ENCODE measurements at places on chromosomes 12 and 14.
A peak's percentile ranks its signal among the peaks of the same experiment; 100 is the strongest.

DNA sequence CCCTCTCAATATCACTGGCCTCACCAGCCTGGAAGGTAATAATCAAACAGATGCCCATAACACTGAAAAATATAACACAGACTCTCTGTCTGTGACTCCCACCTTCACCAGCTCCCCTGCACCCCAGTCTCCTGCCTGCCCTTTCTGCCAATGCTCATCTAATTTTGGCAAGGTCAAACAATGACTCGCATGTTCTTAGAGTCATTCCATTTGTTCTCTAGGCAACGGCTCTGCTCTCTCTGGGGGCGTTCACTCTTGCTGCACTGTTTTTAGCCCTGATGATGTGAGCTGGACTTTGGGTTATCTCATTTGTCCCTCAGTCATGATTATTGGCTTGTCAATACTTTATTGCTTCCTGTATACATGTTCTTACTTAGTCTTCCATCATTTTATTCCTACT lies 691.8 kb downstream of the FLRT2 start:
- H3K36me3 ChIP-seq, result no peaks in the 10 kb centered on the region
- DNase-seq, result no peak
- H3K4me1 ChIP-seq, result no peaks in the 10 kb centered on the region

DNA sequence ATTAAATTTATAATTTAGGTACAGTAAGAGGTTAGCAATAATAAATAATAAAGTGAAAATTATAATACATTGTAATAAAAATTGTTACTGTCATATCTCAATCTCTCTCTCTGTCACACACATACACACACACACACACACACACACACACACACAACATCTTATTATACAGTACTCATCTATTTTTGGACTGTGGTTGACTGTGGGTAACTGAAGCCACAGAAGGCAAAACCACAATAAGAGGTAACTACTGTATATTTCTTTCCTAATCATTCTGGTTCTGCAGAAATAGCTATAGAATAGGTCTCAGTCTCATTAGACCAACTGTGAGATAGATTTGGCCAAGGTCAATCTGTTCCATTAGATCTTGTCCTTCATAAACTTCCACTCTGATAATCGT lies 33.1 kb upstream of the PTPRO start:
- H3K4me1 ChIP-seq, result peaks cover 4% of the 10 kb centered on the region
- DNase-seq, result no peak
- no peak overlapping the region for H3K27ac ChIP-seq
- H3K36me3 ChIP-seq, result no peaks in the 10 kb centered on the region
- peaks cover 5% of the 10 kb centered on the region for H3K27me3 ChIP-seq

DNA sequence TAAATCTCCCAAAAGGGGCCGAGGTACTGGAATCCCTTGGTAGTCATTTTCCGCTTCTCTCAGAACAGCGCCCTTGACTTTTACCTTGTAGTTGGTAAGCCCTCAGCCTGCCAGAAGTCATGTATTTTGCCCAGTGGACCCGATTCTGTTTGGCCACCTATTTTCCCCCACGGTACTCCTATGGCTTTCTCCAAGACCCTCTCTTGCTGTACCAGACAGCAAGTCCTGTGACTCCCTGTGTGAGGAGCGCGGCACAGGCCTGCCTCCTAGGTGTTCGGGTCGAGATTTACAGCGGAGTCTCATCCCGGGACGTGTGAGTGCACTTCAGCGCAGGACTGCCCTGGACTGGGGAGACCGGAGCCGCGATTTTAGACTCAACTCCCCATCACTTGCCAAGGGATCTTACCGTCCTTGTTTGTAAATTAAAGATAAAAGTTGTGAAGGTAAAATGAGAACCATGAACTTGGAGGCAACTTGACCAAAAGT lies 1.1 kb upstream of the MBD6 start:
- H3K27ac ChIP-seq, result peak overlapping the region; percentile 100
- H3K4me3 ChIP-seq, result peak overlapping the region; percentile 94
- H3K27me3 ChIP-seq, result no peaks in the 10 kb centered on the region
- H3K4me1 ChIP-seq, result peaks cover 55% of the 10 kb centered on the region

- no peak overlapping the region for H3K4me3 ChIP-seq
- H3K27ac ChIP-seq, result peak overlapping the region; percentile 63
- peak; percentile 58 for DNase-seq
- peaks cover 69% of the 10 kb centered on the region for H3K4me1 ChIP-seq
- H3K27me3 ChIP-seq, result peaks cover 2% of the 10 kb centered on the region
Observed at GRCh38 chr14:51850651-51851050, 9.8 kb upstream of the GNG2 start.

DNA sequence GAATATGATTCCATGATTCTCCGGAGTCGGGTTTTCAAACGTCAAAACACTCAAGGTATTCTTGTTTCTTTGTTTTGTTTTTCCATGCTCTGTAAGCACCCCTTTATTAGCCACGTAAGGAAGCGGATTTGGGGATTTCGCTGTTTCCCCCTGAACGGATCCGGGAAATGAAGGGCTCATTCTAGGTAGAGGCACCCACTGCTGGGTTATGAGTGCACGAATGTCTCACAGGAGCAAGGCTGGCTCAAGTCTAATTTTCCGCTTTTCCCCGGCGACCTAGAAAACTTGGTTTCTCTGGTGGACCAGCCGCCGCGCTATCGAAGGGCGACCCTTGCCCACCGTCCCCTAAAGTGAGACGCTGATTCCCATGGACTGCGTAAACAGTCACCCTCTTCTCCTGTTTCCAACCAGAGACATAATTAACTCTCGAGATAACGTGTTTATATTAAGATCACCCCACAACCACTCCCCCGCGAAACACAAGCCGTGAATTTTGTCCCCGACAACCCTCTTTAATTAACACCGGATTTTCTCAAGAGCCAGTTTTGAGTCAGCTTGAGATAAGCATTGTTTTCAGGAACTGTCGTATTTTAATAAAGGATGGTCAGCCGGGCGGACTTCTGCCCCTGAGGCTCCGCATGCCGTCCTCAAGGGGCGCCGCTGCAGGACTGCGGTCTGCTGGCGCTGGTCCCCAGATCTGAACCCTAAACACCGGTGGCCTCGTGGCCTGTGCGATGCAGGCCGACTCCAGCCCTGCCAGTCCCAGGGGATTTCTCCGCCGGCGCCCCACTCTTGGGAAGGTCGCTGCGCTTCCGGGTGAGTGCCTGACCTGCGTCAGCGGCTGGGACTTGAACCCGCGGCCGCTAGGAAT lies 515 bp upstream of the ABCC9 start:
- H3K27me3 ChIP-seq, result peaks cover 50% of the 10 kb centered on the region
- H3K36me3 ChIP-seq, result peaks cover 1% of the 10 kb centered on the region
- peak overlapping the region; percentile 22 for H3K4me3 ChIP-seq
- no peak for DNase-seq

DNA sequence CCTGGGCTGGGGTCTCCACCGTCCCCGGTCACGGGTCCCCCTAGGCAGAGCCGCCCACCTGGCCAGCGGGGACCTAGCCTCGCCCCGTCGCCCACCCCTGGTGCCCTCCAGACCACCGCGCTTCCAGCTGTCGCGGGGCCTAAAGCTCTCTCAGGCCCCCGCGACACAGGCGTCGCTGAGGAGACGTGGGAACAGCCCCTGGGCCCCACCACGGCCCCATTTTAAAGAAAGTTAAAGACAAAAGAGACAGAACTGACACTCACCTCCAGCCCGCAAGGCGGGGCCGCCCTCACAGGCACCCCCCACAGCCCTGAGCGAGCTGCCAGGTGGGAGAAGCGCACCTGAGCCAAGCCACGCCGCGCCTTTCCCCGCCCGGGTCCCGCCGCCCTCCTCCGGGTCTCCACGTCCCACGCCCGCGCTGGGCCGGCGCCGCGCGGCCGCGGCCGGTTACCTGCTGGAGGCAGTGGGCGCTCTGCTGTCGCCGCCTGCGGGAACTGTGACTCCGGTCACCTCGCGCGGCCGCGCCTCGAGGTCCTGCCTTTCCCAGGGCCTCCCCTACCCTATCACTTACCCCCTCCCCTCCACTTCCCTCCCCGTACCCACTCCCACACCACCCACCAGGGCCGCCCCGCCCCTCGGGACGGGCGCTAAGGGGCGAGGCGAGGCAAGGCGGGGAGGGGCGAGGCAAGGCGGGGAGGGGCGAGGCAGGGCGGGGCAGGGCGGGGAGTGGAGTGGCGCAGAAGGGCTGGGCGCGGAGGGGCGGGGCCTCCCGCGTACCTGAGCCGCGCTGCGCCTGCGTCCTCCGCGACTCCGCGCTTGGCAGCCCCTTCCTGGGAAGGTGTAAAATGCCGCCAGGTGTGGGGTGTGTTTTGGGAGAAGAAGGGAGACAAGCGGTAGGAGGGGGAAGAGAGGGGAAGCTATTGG lies 31.2 kb downstream of the TC2N start:
- no peaks in the 10 kb centered on the region for H3K36me3 ChIP-seq
- H3K4me3 ChIP-seq, result peak overlapping the region; percentile 87
- no peaks in the 10 kb centered on the region for H3K27me3 ChIP-seq
- peak overlapping the region; percentile 79 for H3K27ac ChIP-seq

DNA sequence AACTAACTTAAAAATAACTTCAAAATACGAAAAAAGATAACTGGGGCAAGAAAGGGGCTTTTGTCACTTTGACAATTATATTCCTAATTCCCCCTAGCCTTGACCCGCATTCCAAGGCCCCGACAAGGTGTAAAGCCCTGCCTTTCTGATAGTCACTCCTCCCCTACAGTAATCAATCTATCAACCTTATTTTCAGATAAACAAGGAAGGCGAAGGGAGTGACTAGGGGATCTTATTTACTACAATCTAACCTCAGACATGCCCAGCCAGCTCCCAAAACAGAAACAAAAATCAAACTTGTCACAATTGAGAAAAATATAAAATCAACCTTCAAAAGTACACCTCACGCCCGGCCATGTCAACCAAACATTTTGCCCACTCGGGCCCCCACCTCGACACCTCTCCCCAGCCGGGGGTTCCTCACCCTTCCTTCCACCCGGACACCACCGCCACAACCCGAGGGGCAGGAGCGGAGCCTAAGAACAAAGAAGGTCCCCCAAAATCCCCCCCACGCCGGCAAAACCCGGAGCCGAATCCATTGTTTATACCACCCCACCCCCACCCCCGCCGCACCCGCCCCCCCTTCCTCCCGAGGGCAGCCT lies 562 bp downstream of the ZFYVE1 start:
- no peak overlapping the region for H3K27ac ChIP-seq
- peaks cover 16% of the 10 kb centered on the region for H3K36me3 ChIP-seq
- no peaks in the 10 kb centered on the region for H3K27me3 ChIP-seq

- H3K27ac ChIP-seq, result no peak overlapping the region
- H3K36me3 ChIP-seq, result no peaks in the 10 kb centered on the region
- no peak for DNase-seq
- peaks cover 7% of the 10 kb centered on the region for H3K4me1 ChIP-seq
- H3K4me3 ChIP-seq, result no peak overlapping the region
Observed at GRCh38 chr14:101254805-101255764, 306.2 kb upstream of the DIO3 start.

DNA sequence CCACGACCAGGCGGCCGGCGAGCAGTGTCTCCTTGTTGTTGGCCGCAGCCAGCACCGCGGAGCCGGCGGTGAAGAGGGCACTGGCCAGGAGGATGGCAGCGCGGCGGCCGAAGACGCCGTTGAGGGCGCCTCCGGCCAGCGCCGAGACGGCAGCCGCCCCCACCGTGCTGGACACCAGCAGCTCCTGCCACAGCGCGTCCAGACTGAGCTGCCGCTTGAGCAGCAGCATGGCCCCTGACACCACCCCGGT lies 691 bp downstream of the SLC2A13 start:
- H3K36me3 ChIP-seq, result no peaks in the 10 kb centered on the region

- peaks cover 26% of the 10 kb centered on the region for H3K4me1 ChIP-seq
- H3K4me3 ChIP-seq, result no peak overlapping the region
- DNase-seq, result peak; percentile 83
- H3K27ac ChIP-seq, result no peak overlapping the region
Observed at GRCh38 chr12:52870361-52871290, 21.8 kb upstream of the KRT78 start.

DNA sequence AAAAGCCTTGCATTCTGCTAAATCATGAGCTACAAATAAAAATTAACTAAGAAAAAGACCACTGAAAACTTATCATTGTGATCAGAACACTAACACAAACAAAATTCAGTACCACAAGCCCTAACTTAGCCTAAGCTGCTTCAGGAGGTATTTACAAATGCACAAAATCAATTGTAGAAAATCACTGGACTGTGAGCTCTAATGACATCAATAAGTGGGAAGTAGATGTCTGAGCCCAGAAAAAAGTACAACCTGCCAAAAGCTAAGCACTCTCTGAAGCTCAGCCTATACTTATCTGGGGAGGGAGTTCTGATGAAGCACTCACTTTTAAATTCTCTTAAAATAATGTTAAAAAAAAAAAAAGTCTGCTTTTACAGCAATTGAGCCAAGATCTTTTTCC lies 92.9 kb downstream of the SLCO1B1 start:
- H3K4me3 ChIP-seq, result no peak overlapping the region
- H3K36me3 ChIP-seq, result no peaks in the 10 kb centered on the region
- no peak overlapping the region for H3K27ac ChIP-seq
- DNase-seq, result no peak
- no peaks in the 10 kb centered on the region for H3K4me1 ChIP-seq
